ENCODE measurements at places on chromosomes 6 and 20.

DNA sequence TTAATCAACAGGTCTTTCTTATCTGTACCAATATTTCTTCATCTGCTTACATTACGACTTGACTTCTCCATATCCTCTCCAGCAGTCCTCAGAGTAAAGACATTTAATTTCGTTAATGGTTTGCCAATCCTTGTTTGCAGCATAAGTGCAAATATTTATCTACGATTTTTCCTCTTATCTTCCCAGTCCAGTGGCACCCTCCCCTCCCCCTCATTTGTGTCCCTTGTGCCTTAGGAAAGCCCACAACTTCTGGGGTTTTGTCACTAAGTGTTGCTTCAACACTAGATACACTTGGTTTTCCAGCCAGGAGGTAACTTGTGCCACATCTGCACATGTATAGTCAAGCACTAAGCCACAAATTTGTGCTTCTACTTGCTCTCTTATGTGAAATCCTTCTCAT lies 327.2 kb downstream of the CBLN4 start:
- DNase-seq, result no peak

DNA sequence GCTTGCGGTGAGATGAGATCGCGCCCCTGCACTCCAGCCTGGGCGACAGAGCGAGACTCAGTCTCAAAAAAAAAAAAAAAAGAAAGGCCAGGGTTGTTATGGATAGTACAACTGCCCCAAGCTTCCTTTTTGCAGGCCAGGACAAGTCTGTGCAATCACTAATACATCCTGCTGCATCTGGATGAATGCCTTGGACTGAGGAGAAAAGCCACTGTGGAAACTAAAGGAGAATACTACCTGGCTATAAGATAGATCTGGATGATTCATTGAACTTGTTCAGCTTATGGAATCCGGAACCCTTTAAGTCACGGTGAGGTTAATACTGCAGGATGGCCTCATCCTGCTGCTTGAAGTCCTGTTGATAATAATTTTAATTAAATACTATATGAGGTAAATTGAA lies 278.2 kb downstream of the TFAP2A start:
- DNase-seq, result no peak

- no peak for DNase-seq
Observed at GRCh38 chr6:119368921-119369320, 19.4 kb upstream of the MAN1A1 start.

- no peak for DNase-seq
Observed at GRCh38 chr20:45963059-45964005, 8.7 kb downstream of the ZNF335 start.

DNA sequence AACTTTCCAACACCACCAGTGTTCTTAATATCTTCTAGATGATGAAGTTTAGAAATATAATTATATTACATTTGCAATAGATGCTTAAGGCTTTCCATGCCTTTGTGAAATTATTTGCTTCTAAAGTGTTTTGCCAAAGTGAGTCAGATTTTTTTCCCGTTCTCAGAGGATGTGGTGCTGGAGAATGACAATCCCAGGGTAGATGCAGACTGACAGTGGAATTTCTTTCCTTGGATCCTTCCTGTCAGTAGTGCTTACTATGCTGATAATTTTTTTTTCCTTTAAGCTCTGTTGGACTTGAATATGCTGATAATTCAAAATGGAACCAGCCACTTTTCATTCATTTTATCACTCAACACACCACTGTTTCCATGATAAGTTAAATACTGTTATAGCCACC lies 59.9 kb upstream of the SOX4 start:
- no peak for DNase-seq

- DNase-seq, result no peak
Observed at GRCh38 chr6:155485756-155486155, 30.1 kb upstream of the NOX3 start.

DNA sequence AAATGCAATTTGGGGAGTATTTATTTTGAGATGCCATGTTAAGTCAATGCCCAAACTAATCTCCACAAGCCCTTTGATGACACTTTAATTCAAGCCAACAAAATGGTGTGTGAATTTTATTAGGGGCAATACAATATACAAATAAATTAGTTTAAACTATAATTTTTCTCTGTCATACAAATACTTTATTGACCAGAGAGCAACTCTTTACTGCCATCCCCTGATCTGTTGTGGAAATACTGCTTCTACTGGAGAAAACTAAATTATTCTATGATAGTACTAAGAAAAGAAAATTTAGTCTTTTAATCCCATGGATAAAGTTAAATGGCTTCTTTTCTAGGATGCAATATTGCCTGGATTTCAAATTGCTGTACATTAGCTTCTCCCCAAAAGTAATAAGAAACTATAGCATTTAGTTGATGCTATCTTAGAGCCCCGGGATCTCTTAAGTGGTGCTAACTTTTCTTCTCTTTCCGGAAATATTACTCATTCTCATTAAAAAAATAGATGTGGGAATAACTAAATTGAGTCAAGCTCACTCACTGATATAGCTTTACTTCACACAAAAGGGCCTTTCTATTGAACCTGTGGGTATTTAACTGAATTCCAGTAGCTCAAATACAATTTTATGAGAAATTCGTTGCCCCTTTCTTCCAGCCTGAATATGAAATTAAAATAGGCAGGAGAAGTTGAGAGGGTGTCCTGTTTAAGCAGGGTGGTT lies 49.2 kb downstream of the SMPDL3A start:
- no peak for DNase-seq

GRCh38 chr6:163036160-163036645 lies 308.4 kb downstream of the PACRG start:
- no peak for DNase-seq

GRCh38 chr20:24827603-24828295 lies 121.3 kb upstream of the CST7 start:
- DNase-seq, result no peak

DNA sequence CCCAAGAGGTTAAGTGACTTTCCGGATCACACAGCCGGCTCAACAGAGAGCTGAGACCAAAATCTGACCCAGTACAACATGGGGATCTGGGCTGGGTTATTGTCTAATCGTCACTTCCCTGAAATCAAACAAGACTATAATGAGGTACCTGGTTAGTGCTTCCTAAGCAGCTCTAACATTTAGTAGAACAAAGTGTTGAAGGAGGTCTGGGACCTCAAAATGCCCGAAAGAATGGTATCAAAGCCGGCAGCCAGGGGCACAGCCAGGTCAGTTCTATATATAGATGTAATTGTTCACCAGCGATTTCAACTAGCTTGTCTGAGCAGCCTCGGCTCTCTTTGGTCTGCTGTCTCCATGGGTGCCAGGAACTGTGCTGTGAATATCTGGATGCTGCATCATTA lies 245.5 kb upstream of the ECI2 start:
- no peak for DNase-seq

GRCh38 chr6:31791324-31792089 lies 4.0 kb downstream of the VARS1 start:
- DNase-seq, result no peak

- DNase-seq, result no peak
Observed at GRCh38 chr20:61422636-61423425, 170.8 kb downstream of the CDH4 start.

GRCh38 chr20:48359692-48360341 lies 468.0 kb downstream of the PREX1 start:
- no peak for DNase-seq

DNA sequence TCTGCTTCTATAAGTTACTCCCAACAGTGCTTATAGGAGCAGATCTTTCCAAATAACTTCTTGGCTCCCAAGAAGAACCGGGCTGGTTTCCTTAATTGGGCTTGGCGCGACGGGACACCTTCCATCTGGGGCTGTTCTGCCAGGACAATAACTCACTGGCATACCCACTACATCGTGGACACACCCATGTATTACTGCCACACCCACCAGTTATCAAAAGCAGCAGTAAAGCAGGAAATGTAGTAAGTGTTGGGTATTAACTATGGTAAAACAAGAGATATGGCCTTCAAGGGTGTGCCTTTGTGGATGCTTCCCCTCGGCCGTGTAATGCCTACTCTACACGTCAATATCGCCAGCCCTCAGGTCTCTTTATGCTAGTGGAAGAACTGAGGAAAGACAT lies 24.7 kb downstream of the CNKSR3 start:
- DNase-seq, result no peak

GRCh38 chr6:39298061-39298460 lies 16.2 kb downstream of the KCNK17 start:
- no peak for DNase-seq

DNA sequence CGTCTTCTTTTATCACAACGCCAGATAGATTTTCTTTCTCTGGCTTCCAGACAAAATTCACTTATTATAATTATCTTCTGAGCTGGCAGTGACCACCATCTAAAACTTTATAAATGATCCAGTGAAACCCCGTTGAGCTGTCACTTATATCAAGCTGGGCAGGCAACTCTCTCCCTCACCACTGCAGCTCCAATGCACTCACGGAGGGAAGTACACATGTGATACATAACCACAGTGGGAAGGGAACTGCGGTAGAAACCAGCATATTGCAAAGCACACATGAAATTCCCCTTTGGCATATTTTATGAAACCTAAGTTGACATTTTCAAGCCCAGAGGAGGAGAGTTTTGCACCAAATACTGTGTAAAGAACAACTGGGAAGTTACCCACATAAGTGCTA lies 536.9 kb downstream of the HACE1 start:
- no peak for DNase-seq

GRCh38 chr6:126812651-126813050 lies 305.8 kb upstream of the RSPO3 start:
- DNase-seq, result no peak

DNA sequence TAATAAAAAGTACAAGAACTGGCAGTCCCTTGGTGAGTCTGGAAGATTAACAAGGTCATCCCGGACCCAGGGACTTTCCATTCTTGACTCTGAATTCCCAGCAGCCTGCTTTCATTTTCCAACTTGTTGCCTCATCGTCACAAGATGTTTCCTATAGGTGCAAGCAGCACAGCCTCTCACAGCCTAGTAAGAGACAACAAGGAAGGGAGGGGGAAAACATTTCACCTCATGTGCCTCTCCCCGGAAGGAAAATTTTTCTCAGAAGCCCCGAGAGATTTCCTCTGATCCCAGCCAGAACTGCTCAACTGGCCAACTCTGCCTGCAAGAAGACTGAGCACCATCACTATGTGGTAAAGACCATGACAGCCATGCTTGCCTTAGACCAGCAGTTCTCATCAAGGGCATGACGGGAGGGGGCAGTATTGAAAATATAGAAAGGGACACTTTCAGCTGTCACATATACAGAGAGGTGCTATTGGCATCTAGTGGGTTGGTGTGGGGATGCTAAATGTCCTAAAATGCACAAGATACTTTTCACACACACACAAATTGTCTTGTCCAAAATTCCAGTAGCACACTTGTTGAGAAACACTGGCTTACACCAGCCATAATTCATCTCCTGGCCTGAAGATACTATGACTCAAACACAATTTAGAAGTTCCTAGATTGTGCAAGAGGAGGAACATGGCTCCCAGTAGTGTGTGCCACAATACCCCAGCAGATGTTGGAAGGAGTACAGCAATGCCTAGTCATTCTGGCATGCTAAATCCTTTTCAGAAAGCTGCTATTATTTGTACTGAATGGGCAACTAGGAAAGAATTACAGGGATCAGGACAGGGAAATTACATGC lies 10.8 kb upstream of the WTAP start:
- DNase-seq, result no peak

- no peak for DNase-seq
Observed at GRCh38 chr6:2232445-2232844, 13.0 kb downstream of the GMDS start.

GRCh38 chr6:75210885-75211739 lies 5.3 kb upstream of the COL12A1 start:
- no peak for DNase-seq

GRCh38 chr6:53962646-53963045 lies 148.6 kb upstream of the MLIP start:
- DNase-seq, result no peak

GRCh38 chr6:41318654-41319565 lies 16.5 kb upstream of the NCR2 start:
- DNase-seq, result peak; percentile 78

- no peak for DNase-seq
Observed at GRCh38 chr6:105459049-105459448, 56.2 kb upstream of the PREP start.
